HT-29 (cell line): ENCODE measurements at places on chromosomes 3 and 15.

DNA sequence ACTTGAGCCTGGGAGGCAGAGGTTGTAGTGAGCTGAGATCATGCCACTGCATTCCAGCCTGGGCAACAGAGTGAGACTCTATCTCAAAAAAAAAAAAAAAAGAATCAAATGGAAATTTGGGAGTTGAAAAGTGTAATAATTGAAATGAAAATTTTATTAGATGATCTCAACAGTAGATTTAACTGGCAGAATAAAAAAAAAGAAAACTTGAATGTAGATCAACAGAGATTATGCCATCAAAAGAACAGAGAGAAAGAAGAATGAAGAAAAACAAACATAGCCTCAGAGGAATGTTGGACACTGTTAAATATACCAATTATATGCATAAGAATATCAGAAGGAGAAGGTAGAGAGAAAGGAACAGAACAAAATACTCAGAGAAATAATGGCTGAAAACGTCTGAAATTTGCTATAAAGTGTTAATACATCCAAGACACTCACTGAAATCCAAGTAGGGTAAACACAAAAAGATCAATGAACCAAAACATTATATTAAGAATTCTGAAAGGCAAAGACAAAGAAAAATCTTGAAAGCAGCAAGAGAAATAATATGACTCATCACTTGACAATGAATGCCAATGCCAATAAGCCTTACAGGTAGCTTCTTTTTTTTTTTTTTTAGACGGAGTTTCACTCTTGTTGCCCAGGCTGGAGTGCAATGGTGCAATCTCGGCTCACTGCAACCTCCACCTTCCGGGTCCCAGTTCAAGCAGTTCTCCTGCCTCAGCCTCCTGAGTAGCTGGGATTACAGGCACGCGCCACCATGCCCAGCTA, 14.6 kb upstream of the ELP6 start:
- DNase-seq = no peak

DNA sequence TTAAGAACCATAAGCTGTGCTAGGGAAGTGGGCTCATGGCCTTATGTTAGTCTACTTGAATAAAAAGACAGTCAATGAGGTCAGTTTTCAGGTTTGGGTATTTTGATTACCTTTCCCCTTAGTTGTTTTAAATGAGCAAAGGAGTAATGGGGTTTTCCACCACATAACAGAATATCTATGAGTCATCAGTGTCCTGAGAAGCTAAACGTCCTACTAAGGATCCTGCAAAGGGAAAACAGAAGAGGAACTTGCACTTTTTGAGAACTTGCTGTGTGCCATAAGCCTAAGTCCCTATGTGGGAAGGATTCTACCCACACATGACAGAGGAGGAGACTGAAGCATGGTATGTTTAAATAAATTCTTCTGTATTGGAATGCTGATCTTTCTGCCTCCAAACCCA, 292.8 kb upstream of the TMC3 start:
- no peak for DNase-seq

- DNase-seq = no peak
Observed at GRCh38 chr3:184570035-184570434, 8.4 kb downstream of the EPHB3 start.

DNA sequence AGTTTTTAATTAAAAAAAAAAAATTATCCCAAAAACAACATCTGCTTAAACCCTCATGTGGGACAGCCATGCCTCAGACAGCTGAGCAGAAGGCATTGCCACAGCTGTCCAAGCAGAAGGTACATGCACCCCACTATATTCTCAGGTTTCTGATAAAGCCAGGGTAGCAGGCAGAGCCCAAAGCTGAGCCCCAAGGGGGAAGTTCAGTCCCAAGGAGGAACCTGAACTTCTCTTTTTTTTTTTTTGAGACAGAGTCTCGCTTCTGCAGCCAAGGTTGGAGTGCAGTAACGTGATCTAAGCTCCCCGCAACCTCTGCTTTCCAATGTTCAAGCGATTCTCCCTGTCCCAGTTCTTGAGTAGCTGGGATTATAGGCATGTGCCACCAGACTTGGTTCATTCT, 33.2 kb downstream of the MKRN2 start:
- DNase-seq = no peak

DNA sequence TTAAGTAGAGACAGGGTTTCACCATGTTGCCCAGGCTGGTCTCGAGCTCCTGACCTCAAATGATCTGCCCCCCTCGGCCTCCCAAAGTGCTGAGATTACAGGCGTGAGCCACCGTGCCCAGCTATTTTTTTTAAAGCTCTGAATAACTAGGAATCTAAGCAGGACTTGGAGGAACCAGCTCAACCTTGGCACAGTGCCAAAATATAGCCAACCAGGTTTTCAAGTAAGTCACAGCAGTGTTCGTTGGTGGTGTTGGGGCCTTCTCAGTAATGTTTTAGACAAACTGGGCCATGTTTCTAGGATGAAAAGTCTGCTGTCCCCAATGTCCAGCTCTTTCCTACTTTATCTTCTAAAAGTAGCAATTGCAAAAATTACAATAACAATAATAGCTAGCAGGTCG, 6.4 kb upstream of the ADAM10 start:
- peak; percentile 53 for DNase-seq
